ENCODE measurements at places on chromosomes 6 and 20.
A peak's percentile ranks its signal among the peaks of the same experiment; 100 is the strongest.

GRCh38 chr6:79868098-79868722 is 79.1 kb downstream of the ELOVL4 start:
- peak; percentile 93 for DNase-seq

DNA sequence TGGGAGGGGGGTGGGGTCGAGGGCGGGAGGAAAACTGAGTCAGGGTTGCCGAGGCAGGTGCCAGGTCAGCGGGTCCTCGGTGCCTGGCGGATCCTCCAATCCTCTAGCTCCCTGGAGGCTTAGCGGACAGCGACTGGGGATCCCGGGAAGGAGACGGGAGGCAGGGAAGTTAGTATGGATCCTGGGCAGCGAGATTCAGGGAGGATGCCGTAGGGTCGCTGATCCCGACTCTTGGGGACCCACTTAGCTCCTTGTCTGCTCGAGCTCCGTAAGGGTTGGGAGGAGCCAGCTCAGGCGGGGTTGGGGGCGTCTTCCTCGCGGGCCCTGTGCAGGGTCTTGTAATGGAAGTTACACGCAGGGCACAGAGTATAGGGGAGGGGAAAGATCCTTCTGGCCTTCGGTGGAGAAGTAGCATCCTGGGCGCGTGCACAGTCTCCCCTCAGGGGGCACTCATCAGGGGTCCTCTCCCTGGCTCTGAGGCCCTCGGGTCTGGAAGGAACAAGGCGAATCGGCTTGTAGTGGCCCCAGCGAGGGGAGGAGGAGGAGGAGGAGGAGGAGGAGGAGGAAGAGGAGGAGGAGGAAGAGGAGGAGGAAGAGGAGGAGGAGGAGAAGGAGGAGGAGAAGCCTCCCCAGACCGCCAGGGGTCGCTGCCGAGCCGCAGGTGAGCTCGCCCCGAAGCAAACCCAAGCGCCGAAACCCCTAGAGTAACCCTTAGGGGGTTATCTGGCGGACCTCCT is 6.4 kb upstream of the SLC12A5 start:
- peak; percentile 72 for DNase-seq

DNA sequence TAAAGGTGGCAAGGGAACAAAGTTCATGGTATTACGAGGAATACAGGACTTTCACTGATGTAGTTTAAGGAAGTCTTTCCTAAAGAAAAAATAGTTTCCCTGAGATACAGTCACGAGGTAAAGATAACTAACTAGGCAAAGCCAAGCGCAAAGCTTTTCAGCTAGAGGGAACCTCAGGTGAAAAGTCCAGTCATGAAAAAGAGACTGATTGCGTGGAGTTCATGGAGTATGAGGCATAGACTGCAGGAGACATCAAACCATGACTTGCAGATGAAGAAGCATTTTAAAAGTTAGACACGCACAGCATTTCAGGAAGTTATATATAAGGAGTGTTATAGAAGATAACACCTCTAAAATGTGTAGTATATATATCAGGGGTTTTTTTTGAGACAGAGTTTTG is 205.6 kb upstream of the ZNF184 start:
- peak; percentile 31 for DNase-seq

- no peak for DNase-seq
These were observed 539.2 kb downstream of the MEI4 start for GRCh38 chr6:78192057-78192456.

GRCh38 chr6:11188161-11188915 is 44.1 kb downstream of the NEDD9 start:
- DNase-seq: no peak

GRCh38 chr6:152975204-152975915 is 7.5 kb downstream of the FBXO5 start:
- DNase-seq: peak; percentile 57

DNA sequence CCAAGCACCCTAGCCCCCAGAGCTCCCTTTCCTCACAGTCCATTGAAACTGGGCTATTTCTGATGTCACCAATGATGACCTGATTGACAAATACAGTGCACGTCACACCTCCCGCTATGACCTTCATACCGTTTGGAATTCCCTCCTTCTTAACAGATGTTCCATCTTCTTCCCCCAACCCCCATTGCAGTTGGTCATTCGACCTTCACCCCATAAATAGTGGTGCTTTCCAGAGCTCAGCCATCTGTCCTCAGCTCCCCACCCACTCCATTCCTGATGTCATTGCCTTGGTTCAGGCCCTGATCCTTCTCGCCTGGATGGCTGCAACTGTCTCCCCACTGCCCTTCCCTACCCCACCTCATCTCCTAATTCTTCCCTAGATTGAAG is 198.5 kb downstream of the SOD2 start:
- no peak for DNase-seq

GRCh38 chr6:148935705-148936435 is 189.0 kb downstream of the UST start:
- DNase-seq: no peak

All from hematopoietic multipotent progenitor cell treated with erythropoietin and hydrocortisone succinate and interleukin-3 and kit ligand, for 6 days (in vitro differentiated cells).